ENCODE measurements at places on chromosomes 5 and 9.

GRCh38 chr9:126116351-126117157 lies 210.1 kb upstream of the MVB12B start:
- DNase-seq = no peak

GRCh38 chr5:141475625-141476131 lies at the start of gene PCDHGC3:
Gene PCDHGC3 (plus strand): TSS chr5:141475966. CDS start chr5:141476117, 151 bp downstream.
- peak; percentile 94 for DNase-seq

- DNase-seq = no peak
Observed at GRCh38 chr5:133530270-133530669, 82.1 kb downstream of the FSTL4 start.

DNA sequence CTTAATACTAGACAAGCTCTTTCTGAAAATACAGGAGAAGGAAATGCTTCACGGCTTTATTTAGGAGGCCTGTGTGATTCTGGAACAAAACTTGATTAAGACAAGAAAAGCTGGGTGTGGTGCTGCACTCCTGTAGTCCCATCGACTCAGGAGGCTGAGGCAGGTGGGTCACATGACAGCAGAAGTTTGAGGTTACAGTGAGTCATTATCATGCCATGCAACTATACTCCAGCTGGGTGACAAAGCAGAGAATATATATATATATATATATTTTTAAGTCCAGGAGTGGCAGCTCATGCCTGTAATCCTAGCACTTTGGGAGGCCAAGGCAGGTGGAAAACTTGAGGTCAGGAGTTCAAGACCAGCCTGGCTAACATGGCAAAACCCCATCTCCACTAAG lies 33.1 kb upstream of the SPIN1 start:
- peak; percentile 87 for DNase-seq

DNA sequence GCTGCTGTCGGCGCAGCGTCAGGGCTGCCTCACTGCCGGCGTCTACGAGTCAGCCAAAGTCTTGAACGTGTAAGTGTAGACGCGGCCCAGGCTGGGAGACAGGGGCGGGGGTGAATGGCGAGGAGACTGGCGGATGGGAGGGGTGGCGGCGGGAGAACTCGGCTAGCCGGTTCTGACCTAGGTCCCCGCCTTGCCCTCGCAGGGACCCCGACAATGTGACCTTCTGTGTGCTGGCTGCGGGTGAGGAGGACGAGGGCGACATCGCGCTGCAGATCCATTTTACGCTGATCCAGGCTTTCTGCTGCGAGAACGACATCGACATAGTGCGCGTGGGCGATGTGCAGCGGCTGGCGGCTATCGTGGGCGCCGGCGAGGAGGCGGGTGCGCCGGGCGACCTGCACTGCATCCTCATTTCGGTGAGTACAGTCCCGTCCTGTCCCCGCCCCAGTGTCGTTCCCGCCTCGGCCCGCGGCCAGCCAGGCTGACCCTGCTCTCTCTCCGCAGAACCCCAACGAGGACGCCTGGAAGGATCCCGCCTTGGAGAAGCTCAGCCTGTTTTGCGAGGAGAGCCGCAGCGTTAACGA lies 745 bp downstream of the GADD45G start:
- DNase-seq = peak; percentile 50
